Lower leg skin (tissue), 4 donors: ENCODE measurements at places on chromosomes 12 and 14.

DNA sequence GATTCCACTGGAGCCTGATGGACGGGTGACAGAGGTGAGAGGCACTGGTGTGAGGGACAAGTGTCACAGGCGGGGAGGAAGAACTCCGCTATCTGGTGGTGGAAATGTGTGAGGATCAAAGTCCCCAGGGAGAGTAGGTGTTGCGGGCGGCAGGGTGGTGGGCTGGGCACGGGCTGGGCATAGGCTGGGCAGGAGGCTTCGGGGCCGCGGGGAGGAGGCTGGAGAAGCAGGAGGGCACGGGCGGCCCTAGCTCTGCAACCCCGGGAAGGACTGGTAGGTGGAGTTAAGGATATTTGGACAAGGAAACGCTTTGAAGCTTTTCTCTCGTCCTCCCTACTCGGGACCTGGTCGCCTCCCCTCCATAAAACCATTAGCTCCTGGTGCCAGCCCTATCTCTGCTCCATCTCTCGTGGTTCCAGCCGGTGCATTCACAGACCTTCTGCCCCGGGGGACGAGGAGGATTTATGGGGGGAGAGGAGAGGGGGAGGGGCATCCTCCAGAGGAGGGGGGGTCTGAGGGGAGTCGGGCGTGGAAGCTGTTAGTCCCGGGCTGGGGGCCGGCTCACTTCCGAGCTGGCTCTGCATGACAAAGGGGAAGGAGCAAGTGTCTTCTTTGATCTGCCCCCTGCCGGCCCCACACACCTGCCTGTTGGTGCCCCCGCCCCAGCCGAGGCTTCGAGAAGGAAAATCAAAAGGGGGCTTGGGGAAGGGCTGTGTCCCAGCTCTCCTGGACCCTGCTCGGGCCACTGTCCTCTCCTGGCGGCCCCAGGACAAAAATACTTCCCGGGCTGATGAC lies 504 bp downstream of the WNT5B start:
- no peak for DNase-seq

GRCh38 chr14:94341656-94342333 lies 18.7 kb upstream of the SERPINA6 start:
- DNase-seq = no peak

DNA sequence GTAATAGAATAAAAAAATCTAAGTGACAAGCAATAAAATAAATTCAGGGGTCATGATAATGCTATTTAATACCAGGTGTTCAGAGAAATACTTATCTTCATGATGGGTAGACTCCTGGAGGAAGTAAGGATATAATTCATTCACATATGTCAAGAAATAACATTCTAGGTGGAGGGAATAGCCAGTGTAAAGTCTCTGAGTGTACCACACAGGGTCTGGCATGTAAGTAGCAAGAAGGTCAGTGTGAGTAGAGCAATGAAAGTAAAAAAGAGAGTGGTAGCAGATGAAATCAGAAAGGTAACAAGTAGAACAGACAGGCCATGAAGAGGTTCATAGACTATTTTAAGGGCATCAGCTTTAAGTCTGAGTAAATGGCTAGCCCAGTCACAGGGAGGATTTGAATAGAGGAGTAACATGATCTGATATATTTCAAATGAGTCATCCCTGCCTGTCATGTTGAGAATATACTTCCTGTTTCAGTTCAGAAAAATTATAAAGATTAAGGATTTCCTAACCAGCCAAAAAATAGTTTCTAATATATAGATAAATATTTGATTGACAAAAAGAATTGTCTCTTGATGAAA lies 519.9 kb downstream of the C12orf50 start:
- no peak for DNase-seq

DNA sequence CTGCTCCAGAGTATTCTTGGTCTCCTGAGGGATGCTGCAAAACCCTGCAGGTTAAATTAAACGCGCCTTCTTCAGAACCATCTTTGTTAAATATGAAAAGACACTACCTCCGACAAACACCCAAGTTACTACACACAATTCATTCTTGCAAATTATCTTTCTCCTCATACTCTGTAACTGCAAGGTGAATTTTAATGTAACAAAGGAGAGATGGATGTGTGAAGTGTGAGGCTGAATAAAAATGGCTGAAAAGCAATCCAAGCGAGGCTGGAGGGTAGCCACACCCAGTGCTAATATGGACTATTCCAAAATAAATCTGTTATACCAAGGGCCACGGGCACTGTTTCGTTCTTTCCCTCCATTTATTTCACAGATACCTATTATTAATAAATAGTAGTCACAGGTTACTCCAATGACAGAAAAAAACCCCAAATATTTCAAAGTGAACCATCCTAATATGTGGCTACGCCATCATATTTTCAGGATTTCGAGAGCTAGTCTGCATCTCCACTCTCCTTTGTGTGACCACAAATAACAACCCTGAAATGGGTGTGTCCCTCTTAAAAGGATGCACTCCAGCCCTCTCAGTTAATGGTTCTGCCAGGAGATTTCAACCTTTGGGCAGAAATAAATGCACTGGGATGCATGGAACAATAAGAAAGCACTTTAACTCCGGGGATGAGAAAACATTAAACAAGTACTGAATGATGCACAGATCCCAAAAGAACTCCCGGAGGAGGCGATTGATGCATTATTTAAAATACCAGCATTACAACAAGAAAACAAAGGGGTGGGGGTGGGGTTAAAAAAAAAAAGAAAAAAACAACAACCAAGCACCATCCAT lies 53.1 kb upstream of the CCDC175 start:
- no peak for DNase-seq

DNA sequence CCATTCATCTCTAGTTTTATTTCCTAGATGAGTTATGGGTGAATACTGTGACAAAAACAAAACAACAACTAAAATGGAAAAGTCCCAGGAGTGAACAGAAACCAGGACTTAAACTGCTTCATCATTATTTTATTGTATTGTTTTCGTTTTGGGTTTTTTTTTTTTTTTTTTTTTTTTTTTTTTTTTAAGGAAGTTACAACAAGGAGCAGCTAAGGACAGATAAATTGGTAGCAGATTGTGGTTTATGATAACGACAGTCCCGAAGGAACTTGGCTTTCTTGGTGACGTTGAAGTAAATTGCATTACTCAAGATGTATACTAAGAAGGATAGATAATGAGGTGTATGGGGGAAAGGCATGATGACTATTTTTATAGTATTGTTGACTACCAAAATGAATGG lies 866.3 kb downstream of the NRXN3 start:
- no peak for DNase-seq
